ENCODE measurements at places on chromosomes 11 and 22.
A peak's percentile ranks its signal among the peaks of the same experiment; 100 is the strongest.

DNA sequence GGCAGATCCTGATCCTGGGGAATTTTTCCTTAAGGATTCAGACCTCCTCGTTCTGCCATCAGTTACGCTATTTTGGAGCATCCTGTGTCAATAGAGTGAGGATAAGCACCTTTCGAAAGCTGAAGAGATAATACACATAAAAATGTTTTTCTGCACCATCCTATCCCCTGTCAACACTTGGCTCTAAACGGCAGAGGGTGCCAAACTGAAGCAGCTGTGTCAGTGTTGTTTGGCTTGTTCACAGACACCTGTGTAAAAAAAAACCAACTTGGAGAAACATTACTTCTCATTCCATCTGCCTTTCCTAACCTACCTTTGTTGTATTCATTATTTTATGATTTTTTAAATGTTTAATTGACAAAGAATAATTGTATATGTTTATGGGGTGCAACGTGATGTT lies 417.0 kb upstream of the DDI1 start:
- DNase-seq: no peak

DNA sequence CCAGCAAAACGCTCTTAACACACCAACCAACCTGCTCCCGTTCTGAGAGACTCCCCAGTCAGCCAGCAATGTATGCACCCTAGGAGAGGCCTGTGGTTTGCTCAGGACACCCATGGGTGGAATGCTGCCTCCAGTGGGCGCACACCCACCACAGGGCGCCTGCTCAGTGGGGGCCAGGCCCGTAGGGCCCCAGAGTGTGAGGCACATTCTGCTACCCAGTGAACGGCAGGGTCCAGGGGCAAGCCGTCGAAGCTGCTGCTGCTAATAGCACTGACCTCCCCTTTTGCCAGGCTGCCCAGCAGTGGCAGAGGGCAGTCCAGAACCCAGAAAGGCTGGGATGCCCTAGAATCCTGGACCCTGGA lies 12.8 kb downstream of the B3GAT1 start:
- DNase-seq: no peak

- no peak for DNase-seq
Observed at GRCh38 chr11:8250434-8250833, 13.2 kb downstream of the LMO1 start.

DNA sequence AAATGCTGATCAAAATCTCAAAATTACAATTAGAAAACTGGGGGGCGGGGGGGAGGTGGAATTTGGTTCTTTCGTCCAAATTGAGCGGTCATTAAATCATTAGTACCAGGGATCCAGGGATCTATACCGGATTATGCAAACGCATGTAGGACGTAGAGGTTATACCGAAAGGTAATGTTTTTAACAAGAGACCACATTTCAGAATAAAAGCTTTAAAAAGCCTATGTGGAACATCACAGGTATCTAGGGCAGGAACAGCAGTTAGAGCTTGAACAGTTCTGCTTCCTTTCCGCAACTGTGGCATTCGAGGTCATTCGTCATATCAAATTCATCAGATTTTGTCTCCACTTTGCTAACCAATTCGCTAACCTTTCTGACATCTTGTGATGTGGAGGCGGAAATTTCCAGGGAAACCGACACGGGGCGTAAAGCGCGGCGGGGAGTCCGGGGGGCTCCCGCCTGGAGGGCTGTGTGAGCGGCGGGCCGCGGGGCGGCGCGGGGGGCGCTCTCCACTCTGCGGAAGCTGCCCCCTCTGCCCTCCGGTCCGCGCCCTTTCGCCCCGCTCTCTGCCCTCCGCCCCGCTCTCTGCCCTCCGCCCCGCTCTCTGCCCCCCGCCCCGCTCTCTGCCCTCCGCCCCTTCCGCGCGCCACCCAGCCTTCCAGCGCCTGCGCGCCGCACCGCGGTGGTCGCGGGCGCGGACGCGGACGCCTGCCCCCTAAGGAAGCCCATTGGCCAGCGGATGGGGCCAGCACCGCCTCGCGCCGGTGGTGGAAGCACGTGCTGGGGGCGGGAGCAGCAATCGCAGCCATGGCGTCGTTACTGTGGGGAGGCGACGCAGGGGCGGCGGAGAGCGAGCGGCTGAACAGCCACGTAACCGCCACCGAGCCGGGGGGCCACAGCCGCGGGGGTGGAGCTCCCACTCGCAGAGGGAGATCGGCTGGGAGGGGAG lies at the start of gene DDX25:
TSS of gene DDX25 (plus strand) at position 798 of the 949 bp plus-strand sequence. CDS start at position 808, 10 bp downstream.
- peak; percentile 35 for DNase-seq

GRCh38 chr11:73537969-73538368 lies 59.9 kb downstream of the FAM168A start:
- no peak for DNase-seq

GRCh38 chr11:56783448-56784041 lies 35.0 kb upstream of the OR9G4 start:
- DNase-seq: no peak

DNA sequence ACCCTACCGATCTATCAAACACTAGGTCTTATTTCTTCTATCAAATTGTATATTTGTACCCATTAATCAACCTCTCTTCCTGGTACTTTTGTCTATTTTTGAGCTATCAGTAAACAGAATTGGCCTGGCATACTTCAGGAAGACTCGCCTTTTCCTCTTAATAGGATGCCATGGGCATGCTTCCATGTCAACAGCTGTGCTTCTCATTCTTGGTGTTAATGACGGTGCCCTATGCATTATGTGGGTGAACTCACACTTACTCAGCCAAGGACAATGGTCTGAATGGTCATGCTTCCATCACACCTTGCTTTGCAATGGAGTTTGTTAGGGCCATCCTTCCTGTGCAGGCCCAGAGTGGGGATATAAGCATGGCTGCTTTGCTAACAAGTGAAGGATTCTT lies 521.8 kb downstream of the MIAT start:
- DNase-seq: no peak

GRCh38 chr11:121613724-121614123 lies 161.0 kb upstream of the SORL1-AS1 start:
- DNase-seq: no peak

- DNase-seq: no peak
Observed at GRCh38 chr11:13316528-13316961, 39.0 kb downstream of the BMAL1 start.

DNA sequence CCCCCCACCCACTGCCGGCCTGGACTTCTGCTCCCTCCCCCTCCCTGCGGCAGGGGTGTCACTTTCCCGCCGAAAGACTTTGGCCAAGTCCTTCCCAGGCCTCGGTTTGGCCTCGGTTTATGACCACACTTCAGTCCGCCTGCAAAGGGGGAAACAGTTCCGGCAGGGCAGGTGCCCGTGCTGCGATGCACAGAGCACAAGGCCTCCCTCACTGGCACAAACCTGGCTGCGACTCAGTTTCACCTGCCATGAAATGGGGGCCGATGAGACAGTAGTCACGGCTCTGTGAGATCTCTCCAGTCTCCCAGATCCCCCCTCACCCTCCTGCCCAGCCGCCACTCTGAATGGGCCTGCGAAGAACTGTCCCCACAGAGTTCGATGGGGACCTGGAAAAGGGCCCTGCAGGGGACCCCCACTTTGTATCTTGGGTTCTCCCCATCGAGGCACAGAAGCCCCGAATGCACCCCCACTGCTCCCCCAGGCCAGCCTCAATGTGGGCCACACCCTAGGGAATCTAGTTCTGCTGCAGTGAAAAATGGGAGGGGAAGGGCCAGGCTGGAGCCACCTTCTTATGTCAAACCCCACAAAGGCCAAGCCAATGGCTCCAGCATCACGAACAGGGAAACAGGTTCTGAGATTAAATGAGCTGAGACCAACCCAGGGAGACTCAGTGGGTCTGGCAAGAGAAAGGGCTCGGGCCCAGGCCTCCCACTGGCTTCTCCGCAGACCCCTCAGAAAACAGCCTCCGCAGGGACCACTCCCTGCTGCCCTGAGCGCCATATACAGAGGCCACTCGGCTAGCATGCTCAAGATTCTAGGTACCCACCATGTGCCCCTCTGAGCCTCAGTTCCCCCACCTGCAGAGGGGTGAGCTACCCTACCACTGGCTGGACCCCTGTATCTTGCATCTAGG lies 29.0 kb downstream of the ARVCF start:
- DNase-seq: no peak

- DNase-seq: no peak
Observed at GRCh38 chr11:47213950-47214565, 716 bp upstream of the DDB2 start.
